ENCODE measurements at places on chromosomes 6 and 20.

DNA sequence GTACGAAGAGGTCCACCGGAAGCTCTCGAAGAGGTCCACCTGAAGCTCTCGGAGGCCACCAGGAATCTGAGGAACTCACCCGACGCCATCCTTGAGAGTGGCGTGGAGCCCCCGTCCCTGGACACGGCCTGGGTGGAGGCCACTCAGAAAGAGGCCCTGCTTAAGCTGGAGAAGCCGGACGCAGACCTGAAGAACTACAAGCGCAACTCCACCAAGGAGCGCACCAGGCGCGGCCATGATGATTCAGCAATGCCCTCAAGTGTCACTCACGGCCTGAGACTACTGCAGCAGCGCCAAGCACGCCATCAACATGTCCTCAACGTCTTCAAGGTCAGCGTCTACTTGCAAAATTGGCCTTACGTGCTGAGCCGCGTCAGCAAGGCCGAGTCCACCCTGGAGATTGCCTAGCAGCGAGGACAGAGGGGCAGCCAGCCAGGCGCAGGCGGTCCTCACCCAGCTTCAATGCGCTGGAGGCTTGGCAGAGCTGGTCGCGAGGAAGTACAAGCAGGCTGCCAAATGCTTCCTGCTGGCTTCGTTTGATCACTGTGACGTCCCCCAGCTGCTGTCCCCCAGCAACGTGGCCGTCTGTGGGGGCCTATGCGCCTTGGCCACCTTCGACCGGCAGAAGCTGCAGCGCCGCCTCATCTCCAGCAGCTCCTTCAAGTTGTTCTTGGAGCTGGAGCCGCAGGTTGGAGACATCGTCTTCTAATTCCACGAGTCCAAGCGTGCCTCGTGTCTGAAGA, 7.7 kb upstream of the GJA10 start:
- DNase-seq = no peak

GRCh38 chr6:154510144-154510905, at the start of gene CNKSR3:
Gene CNKSR3, minus strand, starts transcription at chr6:154510685. Its CDS starts 571 bp downstream, at chr6:154510114.
- DNase-seq = peak; percentile 94

DNA sequence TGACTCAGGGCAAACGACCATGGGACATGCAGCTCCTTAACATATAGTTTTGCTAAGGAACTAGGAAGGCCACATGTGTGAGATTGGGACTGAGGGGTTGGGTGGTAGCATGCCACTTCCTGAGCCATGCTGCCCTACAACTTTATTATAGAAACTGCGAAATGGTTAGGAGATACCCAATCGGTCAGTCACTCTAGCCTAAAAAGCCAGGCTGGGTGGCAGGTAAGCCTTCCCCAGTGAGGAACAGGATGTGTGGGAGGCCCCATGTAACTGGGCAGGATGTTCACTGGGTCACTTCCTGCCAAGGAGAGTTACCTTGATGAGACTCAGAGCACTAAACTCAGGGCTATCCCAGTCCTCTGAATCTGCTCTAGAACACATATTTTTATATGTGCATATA, 123.5 kb downstream of the MAP3K7 start:
- DNase-seq = no peak

- DNase-seq = peak; percentile 40
Measured at GRCh38 chr6:134065706-134066105, 13.3 kb upstream of the SLC2A12 start.

- no peak for DNase-seq
Measured at GRCh38 chr20:59735917-59736316, 131.6 kb downstream of the PHACTR3 start.

DNA sequence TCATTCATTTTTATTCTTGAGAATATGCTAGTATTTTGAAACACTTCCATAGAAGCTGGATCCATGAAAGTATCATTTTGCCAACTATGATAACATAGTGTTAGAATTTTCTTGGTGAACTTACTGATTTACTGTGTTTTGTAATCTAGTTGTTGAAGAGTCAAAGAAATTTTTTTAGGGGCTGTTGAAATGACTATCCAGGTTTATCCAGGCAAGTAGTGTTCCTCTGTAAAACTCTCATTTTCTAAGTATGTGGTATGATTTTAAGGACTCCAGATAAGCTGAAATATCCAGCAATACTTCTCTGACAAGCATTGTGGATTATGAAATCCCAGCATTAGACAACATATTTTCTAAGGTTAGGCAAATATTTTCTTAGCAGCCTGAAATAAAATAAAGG, 95.9 kb downstream of the GRIK2 start:
- no peak for DNase-seq

GRCh38 chr6:112899541-112899940, 552.4 kb downstream of the RFPL4B start:
- DNase-seq = no peak

DNA sequence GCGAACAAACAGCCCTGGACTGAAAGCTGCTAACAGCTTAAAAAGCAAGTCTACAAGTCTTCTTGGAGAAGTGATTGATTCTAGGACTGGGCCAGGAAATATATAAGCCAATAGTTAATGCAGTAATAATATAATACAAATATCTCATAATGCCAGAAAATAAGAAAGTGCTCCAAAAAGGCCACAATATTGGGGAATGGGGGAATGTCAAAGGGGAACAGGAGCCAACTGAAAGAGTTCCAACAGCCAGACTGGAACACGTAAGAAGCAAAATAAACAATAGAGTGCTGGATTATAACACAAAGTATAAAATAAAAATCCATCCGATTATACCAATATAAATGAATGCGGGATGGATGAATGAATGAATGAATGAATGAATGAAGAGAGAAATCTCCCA, 295.8 kb downstream of the NRN1 start:
- DNase-seq = no peak

- DNase-seq = no peak
Measured at GRCh38 chr20:53920647-53921245, 149.6 kb downstream of the BCAS1 start.

DNA sequence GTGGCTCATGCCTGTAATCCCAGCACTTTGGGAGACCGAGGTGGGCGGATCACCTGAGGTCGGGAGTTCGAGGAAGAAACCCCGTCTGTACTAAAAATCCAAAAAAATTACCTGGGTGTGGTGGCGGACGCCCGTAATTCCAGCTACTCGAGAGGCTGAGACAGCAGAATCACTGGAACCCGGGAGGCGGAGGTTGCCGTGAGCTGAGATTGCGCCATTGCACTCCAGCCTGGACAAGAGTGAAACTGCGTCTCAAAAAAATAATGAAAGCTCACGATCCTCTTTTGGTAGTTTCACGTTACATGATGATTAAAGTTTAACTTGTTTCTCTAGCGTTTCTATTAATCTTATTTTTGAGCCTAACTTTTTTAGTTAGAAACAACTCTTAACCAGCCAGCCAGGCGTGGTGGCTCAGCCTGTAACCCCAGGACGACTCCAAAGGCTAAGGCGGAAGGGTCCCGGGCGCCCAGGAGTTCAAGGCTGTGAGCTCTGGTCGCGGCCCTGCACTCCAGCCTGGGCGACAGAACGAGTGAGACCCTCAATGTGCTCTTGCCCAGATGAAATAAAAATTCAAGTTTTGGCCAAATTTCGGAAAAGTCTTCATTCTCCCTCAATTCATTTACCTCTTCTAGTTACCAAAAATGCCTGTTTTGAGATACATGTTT, 1.2 kb upstream of the WRNIP1 start:
- DNase-seq = no peak

DNA sequence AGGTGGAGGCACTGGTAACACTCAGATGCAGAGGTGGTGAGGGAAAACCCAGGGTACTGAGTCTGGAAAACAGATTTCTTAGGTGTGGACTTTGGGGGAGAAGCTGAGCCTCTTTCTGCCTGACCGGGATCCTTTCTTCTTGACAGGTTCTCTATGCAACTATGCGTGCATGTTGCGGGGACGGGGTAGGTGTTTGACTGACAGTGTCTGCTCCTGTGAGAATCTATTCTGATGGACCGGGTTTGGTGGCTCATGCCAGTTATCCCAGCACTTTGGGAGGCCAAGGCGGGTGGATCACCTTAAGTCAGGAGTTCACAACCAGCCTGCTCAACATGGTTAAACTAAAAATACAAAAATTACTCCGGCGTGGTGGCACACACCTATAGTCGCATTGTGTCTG, 27.9 kb upstream of the ID1 start:
- no peak for DNase-seq

DNA sequence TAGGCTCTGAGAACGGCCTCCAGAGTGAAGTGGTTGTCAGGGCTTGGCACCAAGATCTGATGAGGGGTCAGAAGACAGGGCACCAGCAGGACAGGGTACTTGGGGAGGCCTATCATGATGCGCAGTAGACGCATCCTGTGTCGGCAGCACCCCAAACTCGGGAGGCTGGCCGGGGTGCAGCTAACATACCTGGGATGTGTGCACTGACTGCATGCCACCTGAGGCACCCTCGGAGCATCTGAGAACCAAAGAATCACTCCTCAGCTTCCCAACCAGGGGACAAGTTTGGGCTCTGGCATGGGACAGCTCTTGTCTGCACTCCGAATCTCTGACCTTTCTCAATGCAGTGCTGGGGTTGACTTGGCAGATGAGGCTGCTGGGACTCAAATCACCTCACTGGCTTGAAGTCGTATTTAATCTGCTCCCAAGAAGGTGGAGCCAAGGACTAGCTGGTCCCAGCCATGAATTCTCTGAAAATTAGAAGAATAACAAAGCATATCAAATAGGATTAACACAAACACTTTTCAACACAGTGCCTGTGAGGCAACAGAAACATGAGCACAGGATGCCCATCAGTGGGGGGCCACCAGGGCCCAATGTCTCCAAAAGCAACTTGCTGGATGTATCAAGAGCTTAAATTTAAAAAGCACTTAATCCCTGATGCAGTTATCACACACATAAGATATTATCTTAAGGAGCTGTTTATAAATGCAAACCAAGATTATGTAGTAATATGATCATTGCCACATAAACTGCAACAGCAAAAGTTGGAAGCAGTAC, 348.8 kb downstream of the PREX1 start:
- no peak for DNase-seq

- DNase-seq = peak; percentile 61
Measured at GRCh38 chr6:26159357-26160273, 72.4 kb downstream of the HFE start.

GRCh38 chr6:5044866-5045265, 40.3 kb upstream of the PPP1R3G start:
- DNase-seq = peak; percentile 28

- no peak for DNase-seq
Measured at GRCh38 chr20:17456279-17456678, 74.9 kb downstream of the BFSP1 start.

GRCh38 chr6:106133040-106133439, 46.9 kb downstream of the PRDM1 start:
- DNase-seq = no peak

GRCh38 chr6:72824833-72825232, 203.0 kb downstream of the KCNQ5 start:
- DNase-seq = no peak

GRCh38 chr20:10714236-10714975, 40.6 kb upstream of the JAG1 start:
- peak; percentile 27 for DNase-seq

- DNase-seq = no peak
Measured at GRCh38 chr20:5887386-5887785, 62.9 kb downstream of the TRMT6 start.

DNA sequence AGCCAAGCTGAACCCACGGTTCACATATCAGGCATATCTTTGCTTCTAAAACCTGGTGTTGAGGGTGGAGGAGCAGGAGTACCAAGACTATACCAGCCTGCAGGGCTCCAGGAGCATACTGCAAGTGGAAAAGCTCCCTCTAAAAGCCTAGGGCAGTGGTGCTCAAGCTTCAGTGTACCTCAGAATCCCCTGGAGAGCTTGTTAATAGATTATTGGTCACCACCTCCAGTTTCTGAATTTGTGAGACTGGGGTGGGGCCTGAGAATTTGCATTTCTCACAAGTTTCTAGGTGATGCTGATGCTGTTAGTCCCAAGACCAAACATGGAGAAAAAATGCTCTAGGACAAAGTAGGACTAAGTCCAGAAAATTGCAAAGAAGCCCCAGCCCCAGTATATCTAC, 65.4 kb downstream of the FILIP1 start:
- DNase-seq = no peak

DNA sequence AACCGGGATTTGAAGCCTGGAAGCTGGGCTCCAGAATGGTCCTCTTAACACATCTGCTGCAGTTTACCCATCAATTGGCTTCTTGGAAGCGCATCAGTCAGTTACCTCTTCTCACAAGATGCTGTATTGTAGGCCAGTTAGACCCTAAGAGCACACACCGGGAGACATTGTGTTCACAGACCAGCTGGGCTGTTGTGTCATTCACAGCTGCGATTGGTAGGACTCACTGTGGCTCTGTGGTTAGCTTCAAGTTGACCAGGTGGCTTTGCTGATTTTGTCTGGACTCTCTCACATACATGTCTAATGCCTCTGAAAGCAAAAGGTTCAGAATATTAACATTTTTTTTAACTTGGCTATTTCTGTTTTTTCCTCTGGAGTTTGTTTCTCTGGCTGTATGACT, 64.8 kb downstream of the SNX9 start:
- DNase-seq = no peak

- no peak for DNase-seq
Measured at GRCh38 chr20:1086277-1087213, 31.9 kb upstream of the PSMF1 start.

- DNase-seq = no peak
Measured at GRCh38 chr20:8246153-8246552, 114.1 kb downstream of the PLCB1 start.

DNA sequence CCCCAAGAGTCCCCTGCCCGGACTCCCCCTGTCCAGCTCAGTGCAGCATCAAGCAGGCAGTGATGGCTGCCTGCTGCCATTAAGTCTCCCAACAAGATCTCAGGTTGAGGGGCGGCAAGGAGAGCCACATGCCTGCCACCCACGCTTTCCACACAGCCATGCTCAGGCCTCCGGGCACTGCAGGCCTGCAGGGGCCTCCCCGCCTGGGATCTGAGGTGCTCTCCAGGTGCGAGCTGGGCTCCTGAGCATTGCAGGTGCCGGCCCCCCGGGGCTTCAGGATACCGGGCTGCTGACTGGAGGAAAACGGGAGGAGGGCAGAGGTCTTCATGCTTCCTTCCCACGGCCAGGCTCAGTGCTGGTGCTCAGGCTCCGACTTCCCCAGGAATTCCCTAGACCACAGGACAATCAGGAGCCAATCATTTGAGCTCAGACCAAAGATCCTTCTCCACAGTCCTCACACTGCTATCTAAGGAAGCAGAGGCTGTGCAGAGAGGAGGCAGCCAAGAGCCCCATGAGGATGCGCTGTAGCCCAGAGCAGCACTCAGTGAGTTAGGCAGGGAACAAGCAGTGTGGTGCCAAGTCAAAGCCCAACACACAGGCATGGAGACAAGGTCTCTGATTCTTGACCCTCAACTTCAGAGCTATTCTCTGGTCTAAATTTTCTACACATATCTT, 52.7 kb downstream of the PYGB start:
- peak; percentile 35 for DNase-seq
